ENCODE measurements at places on chromosomes 1 and 21.
A peak's percentile ranks its signal among the peaks of the same experiment; 100 is the strongest.

DNA sequence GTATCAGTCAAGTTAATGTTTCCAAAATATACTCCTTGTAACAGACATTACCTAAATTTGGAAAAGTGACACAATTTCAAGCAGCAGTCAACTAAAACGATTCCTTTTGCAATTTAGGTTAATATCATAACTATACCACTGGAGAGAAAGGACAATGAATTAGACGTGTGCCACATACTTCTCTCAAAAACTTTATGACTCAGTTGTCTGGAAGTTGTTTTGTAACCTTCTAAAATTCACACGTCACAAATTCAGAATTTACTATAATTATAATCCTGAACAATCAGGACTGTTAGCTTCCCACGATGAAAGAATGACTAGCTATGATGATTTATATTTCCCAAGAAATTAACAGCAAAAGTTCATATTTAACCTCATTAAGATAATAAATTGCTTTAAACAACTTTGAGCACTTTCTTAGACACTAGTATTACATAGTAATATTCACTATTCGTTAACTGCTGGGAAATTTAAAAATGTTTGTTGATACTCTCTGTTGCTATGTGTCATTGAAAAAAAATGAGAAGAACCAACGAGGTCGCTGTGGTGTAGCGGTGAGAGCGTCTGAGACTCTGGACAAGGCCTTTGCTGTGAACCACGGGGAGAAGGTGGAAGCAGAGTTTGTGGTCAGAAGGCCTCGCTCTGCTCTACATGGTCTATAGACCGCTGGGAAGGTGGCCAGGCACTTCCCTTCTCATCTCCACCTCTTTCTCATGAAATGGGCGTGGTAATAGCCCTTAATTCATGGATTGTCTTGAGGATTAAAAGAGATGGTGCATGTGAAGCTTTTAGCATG lies 27.9 kb upstream of the BATF3 start:
- no peak for DNase-seq

GRCh38 chr1:212699104-212699624 lies 476 bp downstream of the BATF3 start:
- no peak for DNase-seq

GRCh38 chr21:46211786-46212720 lies 16.5 kb downstream of the LSS start:
- peak; percentile 69 for DNase-seq

DNA sequence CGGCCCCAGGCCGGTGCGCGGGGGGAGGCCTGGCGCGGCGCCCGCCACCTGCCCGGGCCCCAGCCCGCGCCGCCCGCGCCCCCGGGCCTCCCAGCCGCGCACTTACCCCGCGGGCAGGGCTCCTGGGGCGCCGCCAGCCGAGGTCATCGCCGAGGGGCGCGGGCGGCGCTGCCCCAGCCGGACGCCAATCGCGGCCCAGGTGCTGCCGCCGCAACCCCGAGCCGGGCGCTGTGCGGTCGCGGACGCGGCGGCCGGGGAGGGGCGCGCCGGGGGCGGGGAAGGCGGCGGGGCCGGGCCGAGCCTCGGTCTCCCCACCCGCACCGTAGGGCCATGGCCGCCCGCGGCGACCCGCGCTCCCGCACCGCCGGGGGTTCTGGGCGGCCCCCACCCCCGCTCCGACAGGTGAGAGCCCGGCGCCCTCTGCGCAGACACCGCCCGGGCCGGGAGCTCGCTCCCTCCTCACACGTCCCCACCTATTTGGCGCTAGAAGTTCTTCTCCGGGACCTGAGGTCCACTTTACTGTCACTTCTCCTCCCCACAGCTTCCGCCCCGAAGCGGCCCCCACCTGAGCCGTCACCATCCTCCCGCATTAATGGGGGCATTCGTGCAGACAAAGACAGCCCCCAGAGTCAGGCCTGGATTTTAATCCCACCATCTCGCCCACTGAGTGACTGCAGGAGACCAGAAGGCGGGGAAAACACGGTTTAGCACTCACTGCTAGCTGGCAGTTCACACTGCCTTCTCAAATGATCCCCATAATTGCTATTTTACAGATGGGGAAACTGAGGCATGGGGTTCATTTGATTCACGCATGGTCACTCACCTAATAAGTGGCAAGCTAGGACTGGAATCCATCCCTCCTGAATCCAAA lies at the start of gene TTC39A:
Gene TTC39A (minus strand): TSS at position 232 of the 871 bp plus-strand sequence. CDS start 85 bp downstream, at position 147.
- no peak for DNase-seq

GRCh38 chr1:205907794-205908193 lies 35.5 kb downstream of the SLC26A9 start:
- no peak for DNase-seq

DNA sequence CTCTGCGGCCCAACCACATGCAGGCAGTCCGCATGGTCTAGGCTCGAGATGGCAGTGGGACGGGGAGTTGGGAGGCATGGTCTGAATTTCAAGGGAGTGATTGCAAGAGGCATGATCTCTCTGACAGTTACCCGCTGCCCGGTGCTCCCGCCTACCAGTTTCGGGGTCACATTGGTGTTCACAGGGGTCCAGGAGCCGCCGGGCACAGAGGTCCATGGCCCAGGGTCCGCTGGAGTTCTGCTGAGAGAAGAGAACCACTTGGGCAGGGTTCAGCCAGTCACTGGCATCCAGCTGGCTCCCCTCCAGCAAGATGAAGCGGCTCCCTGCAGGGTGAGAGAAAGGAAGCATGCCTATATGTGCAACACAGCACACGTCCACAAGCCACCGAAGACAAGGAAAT lies 141.3 kb downstream of the ASTN1 start:
- no peak for DNase-seq

DNA sequence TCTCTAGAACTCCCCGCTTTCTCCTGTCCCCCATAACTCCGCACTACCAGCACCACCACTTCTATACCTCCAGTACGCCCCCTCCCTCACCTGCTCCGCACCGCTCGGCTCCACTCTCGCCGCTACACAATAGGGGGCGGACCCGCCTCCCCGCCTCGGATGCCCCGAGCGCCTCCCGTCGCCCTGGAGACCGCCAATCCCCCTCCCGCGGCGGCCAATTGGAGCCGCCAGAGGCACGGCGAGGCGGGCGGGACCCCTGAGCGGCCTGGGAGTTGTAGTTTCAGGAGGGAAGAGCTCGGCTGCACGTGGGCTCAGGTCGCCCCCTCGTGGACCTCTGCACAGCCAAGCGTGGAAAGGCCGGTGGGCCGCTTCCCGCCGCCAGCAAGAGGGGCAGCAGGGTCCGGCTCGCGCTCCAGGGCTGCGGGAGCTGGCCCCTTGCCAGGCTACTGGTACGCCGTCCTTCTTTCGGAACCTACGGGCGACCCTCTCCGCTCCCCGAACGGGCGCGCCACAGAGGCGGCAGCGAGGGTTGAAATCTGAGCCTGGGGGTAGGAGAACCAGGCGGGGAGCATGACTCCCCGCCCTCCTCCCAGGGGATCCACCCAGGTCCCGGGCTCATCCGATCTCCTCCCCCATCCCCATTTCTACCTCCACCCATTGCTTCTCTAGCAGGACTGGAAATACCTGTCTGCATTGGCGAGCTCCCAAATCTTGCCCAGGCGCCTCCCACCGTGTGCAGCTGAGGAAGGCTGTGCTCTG lies at the start of gene IGSF9:
Gene IGSF9 (minus strand): TSS at position 131 of the 759 bp plus-strand sequence. CDS start 2,159 bp downstream, outside the sequence.
- peak; percentile 86 for DNase-seq
